ENCODE measurements at places on chromosomes 1 and 21.

DNA sequence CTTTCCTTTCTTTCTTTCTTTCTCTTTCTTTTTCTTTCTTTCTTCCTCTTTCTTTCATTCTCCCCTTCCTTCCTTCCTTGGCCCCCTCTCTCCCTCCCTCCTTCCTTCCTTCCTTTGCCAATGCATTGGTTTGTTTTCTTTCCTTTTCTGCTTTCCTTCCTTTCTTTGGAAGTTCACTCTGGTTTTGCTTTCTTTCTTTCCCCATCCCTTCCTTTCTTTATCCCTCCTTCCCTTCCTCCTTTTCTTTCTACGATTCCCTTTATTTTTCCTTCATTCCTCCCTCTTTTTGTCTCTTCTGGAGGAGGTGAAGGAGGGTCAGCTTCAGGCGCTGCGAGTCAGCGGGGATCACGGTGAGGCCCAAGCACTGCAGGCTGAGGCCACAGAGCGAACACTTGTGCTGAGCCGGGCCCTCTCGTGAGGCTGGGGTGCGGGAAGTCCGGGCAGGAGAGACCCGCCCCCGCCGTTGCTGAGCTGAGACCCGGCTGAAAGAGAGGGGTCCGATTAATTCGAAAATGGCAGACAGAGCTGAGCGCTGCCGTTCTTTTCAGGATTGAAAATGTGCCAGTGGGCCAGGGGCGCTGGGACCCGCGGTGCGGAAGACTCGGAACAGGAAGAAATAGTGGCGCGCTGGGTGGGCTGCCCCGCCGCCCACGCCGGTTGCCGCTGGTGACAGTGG, 1.5 kb downstream of the SIM2 start:
- DNase-seq = no peak

- no peak for DNase-seq
These were observed 21.4 kb downstream of the COLGALT2 start for GRCh38 chr1:184016169-184016568.

GRCh38 chr1:223421676-223422075, 28.5 kb downstream of the CCDC185 start:
- no peak for DNase-seq

DNA sequence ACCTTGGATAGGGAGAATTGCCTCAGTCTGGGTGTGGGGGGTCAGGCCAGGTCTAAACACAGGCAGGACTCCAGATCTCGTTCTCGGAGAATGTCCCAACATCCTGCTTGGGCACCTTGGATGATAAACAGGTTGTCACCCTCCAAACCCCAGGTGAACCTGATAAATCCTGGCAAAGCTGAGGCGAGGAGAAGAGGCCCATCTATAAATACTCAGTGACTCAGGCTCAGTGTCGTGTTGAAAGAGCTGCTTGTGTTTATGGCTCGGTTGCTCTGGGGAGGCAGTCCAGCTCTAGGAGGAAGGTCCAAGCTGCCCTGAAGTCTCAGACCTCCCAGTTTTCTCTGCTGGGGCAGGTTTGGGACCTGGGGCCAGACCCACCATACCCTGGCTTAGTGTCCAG, 15.8 kb upstream of the TRIM63 start:
- DNase-seq = no peak

DNA sequence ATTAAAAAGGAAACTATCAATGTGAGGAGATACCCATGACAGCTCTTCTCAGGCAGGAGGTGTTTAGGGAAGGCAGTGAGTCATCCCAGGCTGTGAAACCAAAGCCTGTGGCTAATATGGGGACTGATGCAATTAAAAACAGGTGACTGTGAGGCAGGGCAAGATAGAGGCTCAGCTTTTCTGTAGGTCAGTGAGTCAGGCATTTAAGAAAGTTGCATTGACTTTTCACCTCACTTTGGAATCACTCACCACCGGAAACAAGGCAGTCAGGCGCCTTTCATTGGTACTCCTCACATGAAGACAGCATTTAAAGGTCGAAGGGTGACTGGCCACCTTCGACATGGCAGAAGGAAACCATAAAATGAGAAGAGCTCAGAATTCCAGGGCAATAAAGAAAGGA, 54.5 kb downstream of the PAPPA2 start:
- peak; percentile 3 for DNase-seq

- DNase-seq = no peak
These were observed 41.0 kb downstream of the TBX15 start for GRCh38 chr1:118947003-118947765.

DNA sequence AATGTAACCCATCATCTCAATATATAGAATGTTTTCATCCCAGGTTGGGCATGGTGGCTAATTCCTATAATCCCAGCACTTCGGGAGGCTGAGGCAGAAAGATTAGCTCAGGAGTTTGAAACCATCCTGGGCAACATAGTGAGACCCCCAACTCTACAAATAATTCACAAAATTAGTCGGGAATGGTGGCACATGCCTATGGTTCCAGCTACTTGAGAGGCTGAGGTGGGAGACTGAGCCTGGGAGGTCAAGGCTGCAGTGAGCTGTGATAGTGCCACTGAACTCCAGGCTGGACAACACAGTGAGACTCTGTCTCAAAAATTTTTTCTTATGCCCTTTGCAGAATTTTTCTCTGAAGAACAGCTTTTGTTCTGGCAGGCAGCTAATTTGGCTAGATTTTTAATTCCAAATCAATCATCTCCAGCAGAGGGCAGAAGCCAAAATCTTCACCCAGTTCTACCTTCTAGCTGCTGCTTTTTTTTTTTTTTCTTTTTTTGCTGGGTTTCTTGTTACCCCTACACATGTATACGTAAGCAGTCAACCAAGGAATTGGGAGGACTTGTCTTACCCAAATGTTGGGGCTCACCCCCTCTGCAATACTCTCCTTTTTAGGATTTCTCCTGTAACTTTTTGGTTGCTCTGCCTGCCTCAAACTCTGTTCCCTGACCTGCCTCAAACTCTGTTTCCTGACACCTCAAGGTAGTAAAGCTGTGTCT, 2.7 kb upstream of the RAD54L start:
- peak; percentile 52 for DNase-seq

GRCh38 chr1:28236656-28237322, 865 bp downstream of the ATP5IF1 start:
- no peak for DNase-seq

DNA sequence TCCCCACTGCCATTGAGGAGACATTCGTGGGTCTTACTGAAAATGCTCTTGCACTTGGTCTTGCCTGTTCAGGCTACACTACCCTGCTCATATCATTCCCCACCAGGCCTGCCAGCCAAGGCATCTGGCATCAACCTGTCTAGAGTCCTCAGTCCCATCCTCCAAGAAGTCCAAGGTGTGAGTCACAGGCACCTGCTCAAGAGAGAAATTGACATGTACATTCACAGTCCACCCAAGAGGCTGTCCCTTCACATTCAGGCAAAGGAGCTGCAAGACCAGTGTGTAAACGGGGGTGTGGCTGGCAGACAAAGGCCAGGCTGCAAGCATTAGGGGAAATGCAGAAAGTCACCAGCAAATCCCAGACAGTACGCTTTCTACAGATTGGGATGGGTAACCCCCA, 13.1 kb upstream of the PLA2G2C start:
- DNase-seq = no peak

- no peak for DNase-seq
These were observed 11.6 kb downstream of the ERG start for GRCh38 chr21:38486706-38487105.

- DNase-seq = peak; percentile 56
These were observed 610 bp downstream of the WDR26 start for GRCh38 chr1:224433701-224434672.

GRCh38 chr1:160460683-160461287, 60.4 kb downstream of the VANGL2 start:
- DNase-seq = peak; percentile 50

- DNase-seq = no peak
These were observed 161.0 kb downstream of the DHRS3 start for GRCh38 chr1:12456979-12457378.

DNA sequence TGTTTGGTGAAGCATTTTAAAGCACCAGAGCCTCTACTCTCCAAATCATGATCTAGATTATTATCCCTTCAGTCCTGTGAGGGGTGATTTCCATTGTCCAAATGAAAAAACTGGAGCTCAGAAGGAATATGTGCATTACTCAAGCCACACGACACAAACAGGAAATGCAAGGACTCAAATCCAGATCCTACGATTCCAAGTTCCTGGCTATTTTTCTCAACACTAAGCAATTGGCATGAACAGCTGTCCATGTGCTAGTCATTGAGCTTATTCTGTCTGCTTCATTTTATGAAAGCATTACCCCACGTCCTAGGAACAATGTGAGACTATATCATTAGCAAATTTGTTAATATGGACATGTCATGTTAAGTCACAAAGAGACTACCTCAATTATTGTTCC, 273.1 kb upstream of the LYPLAL1 start:
- DNase-seq = no peak

DNA sequence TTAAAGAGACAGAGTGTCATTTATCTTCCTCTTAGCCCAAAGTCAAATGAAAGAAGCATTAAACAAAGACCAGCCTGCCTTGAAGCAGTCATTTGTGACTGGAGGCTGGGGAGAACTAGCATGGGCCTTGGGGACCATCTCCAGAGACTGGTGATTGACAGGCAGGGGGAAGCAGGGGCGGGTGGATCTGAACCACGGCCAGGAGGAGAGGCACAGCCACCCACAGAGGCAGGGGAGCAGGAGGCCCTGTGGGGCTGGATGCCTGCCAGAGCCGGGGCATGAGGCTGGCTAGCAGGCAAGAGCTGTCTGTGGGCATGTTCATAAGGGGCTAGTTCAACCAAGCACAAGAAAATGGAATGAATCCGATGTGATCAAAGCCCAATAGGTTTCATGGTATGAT, 73.9 kb downstream of the PLXNA2 start:
- DNase-seq = peak; percentile 30

GRCh38 chr1:83860490-83861221, 138.3 kb downstream of the TTLL7 start:
- peak; percentile 42 for DNase-seq

GRCh38 chr1:15295696-15296095, 48.7 kb downstream of the FHAD1 start:
- no peak for DNase-seq

- DNase-seq = no peak
These were observed 199.8 kb downstream of the ST6GALNAC3 start for GRCh38 chr1:76274302-76274701.

- no peak for DNase-seq
These were observed 387.2 kb downstream of the NCAM2 start for GRCh38 chr21:21385404-21385803.

- DNase-seq = no peak
These were observed 205.1 kb downstream of the PLPP3 start for GRCh38 chr1:56374026-56374974.

- no peak for DNase-seq
These were observed 431 bp upstream of the C1orf52 start for GRCh38 chr1:85259912-85260274.

DNA sequence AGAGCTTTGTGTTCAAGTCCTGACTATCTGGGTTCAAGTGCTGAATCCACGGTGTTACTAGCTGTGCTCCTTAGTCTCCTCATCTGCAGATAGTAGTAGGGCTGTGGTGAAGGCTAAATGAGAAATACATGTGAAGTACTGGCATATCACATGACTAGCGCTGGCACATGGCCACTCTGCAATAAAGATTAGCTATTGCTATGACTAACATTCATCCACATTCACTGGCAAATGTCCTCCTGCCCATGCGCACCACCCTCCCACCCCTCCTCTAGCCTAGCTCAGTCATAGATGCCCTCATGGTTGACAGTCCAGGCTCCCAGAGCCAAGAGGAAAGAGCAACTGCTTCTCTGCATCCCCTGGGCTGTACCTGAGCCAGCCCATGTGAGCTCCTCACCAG, 8.5 kb upstream of the COL8A2 start:
- no peak for DNase-seq

DNA sequence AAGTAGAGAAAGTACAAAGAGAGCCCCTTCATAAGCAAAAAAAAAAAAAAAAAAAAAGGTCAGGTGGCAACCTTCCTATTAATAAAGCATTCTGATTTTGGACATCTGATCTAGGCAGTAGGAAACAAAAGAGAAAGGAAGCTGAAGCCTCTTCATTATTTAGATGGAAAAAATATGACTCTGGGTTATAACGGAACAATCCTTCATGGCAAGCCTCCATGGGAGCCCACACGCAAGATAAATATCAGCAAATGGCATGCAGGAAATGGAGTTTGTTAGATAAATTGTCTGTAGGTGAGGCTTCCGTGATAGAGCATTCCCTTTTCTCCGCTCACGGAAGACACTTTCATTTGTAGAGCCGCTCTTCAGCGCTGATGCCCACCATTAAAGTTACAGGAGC, 381.0 kb downstream of the TTLL7 start:
- DNase-seq = no peak

DNA sequence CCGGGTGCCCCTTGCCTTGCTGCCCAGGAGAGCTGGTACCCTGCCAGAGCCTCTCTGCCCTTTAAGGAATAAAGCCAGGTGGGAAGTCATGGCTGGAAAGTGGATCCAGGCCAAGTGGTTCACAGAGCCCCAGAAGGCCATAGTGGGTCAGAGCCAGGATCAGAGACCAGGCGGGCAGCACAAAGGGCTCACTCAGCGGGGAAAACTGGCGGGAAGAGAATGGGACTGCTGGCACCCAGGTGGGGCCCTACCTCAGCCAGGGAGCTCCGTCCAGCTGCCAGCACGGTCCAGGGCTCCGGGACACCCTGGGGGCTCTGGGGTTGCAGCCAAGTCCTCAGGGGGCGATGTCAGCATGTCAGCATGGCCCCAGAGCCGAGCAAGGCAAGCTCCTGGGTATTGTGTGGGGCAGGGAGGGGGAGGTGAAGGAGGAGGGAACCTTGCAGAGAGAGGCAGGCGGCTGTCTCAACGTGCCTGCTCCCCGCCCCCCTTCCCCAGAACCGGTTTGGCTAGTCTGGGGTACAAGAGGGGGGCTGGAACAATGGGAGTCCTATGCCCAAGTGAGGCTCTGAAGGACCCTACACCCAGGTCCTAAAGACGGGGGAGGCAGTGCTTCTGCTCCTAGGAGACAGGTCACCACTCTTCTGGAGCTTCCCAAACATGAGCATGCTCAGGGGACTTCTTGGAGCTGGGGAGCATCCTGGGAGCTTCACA, at the start of gene ARHGEF19:
Gene ARHGEF19 (minus strand): TSS at position 402 of the 711 bp plus-strand sequence. CDS start 3,598 bp downstream, outside the sequence.
- no peak for DNase-seq

DNA sequence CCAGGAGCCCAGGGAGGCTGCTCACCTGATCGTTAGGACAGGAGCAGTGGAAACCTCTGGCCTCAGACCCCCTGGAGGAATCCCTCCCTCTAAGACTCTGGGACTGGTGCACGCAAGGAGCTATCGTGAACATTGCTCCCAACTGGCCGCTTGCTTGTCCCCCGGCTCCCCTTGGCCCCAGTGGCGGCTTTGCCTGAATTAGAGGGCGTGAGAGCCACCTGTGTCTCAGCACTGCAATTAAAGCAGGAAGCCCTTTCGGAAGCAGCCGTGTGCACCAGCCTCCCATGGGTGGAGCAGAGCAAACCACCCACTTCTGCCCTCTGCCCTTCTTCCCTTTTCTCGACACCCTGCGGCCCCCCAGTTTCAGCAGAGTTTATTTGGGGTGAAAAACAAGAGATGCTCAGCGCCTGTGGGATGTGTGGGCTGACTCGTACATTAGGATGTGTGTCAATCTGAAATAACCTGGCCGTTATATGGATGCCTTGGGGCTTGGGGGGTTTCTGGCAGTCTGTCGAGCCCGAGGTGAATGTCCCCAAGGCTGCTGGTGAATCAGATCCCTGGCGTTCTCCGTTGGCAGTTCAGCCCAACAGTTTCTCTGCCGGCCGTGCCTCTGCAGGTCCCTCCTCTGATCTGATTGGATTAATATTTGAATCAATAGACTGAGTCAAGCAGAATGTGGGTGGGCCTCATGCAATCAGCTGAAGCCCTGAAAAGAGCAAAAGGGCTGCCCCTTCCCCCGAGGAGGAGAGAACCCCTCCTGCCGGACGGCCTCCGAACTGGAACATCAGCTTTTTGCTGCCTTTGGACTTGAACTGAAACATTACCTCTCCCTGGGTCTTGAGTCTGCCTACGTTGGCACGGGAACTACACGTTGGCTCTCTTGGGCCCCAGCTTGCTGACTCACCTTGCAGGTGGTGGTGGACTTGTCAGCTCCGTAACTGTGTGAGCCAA, 7.3 kb upstream of the UMODL1 start:
- DNase-seq = peak; percentile 87
